Stimulated activated CD8-positive, alpha-beta memory T cell treated with anti-CD3 and anti-CD28 coated beads, Interleukin-2, amount 100 ng/mL, for 48 hours (primary cell): ENCODE measurements at places on chromosomes 2 and 18.

DNA sequence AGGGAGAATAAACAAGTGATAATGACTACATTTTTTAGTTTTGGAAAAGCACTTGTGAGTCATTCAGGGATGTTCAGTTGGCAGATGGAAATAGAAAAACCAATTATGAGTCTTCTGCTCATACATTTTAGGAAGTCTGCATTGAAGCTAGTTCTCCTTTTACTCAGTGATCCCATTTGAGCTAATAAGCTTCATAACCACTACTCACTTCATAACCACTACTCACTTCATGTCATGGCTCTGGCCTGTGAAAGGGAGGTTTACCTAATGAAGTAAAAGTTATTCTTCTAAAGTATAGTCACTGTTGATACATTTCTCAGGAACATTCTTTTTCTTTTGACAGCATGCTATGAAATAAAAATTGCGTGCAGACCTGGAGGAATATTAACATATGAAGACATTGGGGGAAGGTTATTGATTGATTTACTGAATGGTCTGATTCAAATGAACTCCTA lies 948.7 kb downstream of the TSN start:
- DNase-seq, result no peak

- no peak for DNase-seq
Measured at GRCh38 chr18:54684784-54685183, 93.7 kb downstream of the DYNAP start.

DNA sequence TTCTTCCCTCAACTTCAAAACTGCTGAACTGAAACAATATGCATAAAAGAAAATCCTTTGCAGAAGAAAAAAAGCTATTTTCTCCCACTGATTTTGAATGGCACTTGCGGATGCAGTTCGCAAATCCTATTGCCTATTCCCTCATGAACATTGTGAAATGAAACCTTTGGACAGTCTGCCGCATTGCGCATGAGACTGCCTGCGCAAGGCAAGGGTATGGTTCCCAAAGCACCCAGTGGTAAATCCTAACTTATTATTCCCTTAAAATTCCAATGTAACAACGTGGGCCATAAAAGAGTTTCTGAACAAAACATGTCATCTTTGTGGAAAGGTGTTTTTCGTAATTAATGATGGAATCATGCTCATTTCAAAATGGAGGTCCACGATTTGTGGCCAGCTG lies 8.4 kb downstream of the HOXD8 start:
- no peak for DNase-seq

- DNase-seq, result no peak
Measured at GRCh38 chr18:39587586-39587985, 2022.0 kb upstream of the CELF4 start.

DNA sequence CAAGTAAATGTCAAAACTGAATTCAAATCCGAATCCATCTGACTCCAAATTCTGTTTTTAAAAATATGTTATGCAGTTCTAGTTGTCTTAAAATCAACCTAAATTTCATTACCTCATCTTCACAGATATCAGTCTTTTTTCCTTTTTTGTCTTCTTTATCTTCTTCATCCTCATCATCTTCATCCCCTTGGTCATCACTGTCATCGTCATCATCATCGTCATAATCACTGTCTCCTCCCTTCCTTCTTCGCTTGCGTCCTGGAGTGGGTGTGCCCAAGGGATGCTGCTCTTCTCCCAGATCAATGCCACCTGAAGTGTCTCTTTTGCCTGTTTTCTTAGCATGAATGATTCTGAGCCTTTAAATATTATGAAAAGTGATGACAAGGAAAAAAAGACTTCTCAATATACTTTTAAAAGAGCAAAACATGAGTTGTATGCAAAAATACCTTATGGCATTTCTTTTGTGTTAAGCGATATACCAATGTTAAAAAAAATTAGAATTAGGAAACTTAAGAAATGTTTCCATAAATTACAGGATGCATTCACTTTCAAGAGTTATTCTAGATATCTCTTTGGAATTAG lies 96.0 kb upstream of the WDSUB1 start:
- DNase-seq, result no peak

DNA sequence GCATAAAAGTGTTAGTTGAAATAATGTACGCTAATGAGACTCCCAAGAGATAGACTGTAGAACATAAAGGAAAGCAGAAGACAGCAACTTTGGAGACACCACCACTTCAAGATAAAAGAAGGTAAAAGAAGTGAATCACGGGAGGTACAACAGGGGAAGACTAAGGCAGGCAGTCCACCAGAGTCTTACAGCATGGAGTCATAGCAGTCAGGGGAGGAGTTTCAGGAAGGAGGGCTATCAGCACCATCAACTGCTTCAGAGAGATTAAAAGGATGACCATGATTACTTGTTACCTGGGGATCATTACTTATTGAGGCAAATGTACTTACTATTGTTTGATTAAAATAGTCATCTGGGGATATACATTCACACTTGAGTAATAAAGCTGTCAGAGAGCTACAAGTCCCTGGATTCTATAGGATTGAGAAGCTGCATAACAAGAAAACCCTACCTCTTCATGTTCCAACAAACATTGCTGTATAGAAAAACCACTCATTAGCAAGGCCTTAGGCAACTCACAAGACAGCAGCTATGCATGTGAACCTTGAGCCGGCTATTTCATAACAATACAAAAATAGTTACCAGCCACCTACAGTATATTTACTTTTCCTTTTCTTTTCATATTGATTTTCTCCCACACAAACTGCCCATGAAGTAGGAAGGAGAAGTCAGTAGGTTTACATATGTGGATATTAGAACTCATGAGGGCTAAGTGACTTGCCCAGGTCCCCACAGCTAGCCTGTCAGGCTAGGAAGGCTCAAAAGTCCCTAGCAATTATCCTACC lies 101.7 kb downstream of the PDE11A start:
- DNase-seq, result no peak
